ENCODE measurements at places on chromosomes 13 and 19.

- no peak for DNase-seq
Measured at GRCh38 chr13:71115301-71115700, 751.7 kb downstream of the DACH1 start.

- DNase-seq = peak; percentile 76
Measured at GRCh38 chr19:16367261-16367683, 42.6 kb downstream of the KLF2 start.

DNA sequence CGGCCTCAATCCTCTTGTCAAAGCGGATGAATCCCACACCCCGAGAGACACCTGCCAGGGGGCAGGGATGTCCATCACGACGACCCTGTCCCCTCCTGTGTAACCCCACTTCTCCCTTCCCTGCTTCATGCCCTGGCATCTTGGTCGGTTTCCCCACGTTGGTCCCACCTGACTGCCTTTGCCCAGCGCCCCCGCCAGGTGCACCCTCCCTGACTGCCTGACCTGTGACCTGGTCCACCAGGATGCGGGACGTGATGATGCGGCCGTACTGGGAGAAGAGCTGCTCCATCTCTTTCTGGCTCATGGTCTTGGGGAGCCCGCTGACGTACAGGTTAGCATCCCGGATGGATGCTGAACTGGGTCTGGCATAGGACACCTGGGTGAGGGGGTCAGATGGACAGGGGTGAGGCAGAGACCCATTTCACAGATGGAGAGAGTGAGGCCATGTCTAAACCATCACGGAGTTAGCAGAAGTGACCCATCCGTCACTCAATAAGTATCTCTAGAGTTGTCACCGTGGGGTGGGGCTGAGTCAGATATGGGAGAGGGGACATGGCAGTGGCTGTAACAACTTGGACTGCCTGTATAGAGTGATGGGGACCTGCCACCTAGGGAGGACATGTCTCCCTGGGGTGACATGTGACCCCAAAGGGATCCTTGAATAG, 22.5 kb downstream of the ELAVL3 start:
- no peak for DNase-seq

- DNase-seq = peak; percentile 62
Measured at GRCh38 chr19:7426986-7427385, 61.8 kb downstream of the PEX11G start.

DNA sequence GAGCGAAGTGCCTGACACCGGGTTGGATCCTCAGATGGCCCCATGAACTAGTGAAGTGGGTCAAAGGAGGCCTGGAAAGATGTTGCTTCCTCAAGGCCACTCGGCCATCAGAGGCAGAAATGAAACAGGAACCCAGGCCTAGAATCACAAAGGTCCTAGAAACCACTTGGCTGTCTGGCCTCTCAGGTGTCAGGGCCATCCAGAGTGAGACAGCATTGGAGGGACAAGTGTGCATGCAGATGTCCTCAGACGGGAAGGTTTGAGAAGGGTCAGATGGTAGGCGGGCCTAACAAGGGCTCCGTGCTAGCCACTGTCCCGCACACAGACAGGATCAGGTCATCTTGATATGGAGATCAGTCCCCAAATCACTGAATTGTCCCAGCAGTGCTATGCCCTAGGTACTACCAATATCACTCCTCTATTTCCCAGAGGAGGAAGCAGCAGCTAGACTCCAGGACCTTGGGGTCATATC, 14.3 kb downstream of the CCDC97 start:
- no peak for DNase-seq

DNA sequence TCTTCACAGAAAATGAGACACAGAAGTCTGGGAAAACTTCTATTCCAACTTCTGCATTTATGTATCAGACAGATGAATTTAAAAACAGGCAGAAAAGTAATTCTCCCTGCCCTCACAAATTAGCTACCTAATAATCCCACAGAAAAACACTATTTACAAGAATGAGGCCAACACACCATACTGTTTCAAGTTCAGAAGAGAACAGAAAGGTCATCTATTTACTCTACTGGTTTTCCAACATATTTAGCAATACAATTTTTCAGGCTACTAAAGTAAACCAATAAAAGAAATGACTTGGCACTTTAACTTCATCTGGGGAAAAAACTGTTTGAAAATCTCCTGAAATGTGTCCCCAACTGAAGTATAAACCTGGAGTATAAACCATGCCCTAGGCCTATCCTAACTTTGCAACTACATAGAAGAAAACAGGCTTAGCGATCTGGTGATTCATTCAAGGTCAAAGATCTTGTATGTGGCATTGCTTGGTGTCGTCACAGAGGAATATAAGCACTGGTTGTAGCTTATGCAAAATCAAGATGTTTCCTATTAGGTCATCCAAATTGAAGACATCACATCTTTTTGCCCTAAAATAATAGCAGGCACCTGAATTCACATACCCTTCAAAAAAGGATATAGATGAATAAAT, 20.1 kb upstream of the EBPL start:
- no peak for DNase-seq

- DNase-seq = no peak
Measured at GRCh38 chr13:77832339-77833100, 86.1 kb downstream of the EDNRB start.

- DNase-seq = no peak
Measured at GRCh38 chr13:78478183-78478582, 125.2 kb downstream of the POU4F1 start.

- no peak for DNase-seq
Measured at GRCh38 chr13:21672287-21672680, 1.4 kb downstream of the FGF9 start.

- no peak for DNase-seq
Measured at GRCh38 chr19:38834590-38834989, 3.0 kb upstream of the ECH1 start.

DNA sequence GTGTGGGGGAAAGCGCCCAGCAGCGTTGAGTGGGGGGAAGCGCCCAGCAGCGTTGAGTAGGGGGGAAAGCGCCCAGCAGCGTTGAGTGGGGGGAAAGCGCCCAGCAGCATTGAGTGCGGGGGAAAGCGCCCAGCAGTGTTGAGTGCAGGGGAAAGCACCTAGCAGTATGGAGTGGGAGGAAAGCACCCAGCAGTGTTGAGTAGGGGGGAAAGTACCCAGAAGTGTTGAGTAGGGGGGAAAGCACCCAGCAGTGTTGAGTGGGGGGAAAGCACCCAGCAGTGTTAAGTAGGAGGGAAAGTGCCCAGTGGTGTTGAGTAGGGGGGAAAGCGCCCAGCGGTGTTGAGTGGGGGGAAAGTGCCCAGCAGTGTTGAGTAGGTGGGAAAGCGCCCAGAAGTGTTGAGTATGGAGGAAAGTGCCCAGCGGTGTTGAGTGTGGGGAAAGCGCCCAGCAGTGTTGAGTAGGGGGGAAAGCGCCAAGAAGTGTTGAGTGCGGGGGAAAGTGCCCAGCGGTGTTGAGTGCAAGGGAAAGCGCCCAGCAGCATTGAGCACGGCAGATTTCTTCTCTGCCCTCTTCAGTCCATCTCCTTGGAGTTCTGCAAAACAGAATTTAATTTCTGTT, 138.4 kb downstream of the ATP11A start:
- DNase-seq = no peak

DNA sequence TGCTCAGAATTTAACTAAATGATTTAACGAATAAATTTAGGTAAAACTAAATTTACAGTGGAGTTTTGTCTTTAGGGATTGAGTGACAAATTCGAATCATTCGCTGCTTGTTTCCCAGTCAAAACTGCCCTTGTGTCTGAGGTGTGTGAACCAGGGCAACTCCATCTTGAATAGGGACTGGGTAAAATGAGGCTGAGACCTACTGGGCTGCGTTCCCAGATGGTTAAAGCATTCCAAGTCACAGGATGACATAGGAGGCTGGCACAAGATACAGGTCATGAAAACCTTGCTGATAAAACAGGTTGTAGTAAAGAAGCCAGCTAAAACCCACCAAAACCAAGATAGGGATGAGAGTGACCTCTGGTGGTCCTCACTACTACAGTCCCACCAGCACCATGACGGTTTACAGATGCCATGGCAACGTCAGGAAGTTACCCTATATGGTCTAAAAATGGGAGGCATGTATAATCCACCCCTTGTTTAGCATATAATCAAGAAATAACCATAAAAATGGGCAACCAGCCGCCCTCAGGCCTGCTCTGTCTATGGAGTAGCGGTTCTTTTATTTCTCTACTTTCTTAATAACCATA, 10.2 kb upstream of the ANKRD10 start:
- DNase-seq = no peak

DNA sequence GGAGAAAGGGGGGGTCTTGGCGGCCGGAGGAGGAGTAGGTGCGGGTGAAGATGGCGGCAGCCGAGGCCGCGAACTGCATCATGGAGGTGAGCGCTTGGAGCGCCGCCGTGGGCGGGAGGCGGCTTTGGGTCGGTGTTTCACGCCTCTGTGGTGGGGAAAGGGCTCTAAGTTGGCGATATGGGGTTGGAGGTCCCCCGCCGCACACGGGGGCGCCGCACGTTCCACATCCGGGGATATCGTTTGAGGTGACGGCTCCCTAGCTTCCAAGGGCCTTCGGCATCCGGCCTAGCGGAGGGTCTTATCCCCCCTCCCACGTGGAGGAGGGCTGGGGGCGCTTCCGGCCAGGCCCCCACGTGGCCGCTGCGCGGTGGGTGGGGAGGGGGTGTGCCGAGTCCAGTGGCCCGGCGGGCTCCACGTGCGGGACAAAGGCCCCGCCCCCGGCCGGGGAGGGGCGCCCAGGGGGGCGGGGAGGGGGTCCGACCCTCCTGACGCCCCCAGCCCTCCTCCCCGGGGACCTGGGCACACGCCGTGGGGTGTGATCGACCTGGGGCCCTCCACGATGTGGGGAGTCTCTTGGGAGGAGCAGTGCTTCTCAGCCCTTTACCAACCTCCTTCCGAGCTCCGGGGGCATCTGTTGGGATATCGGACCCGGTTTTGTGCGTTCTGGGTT, at the start of gene PRMT1:
PRMT1 (plus strand) TSS at position 41 of the 670 bp plus-strand sequence; CDS start at position 51, 10 bp downstream.
- DNase-seq = peak; percentile 49

DNA sequence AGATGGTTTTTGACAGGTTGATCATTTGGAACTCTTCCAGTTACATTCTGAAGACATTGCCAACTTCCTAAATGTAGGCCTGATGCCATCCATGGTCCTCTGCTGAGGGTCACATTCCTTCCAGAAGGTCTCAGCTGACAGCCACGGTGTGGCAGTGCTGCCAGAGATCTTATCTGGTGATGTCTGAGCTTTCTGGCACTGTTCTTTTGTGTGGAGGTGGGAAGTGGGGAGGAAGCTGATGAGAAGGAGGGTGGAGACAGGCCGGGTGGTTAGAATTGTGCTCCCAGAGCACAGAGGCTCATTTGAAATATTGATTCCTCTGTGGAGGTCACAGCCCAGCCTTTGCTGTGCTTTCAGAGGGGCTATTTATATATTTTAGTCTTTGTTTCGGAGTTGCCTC, 16.1 kb upstream of the MTIF3 start:
- no peak for DNase-seq

DNA sequence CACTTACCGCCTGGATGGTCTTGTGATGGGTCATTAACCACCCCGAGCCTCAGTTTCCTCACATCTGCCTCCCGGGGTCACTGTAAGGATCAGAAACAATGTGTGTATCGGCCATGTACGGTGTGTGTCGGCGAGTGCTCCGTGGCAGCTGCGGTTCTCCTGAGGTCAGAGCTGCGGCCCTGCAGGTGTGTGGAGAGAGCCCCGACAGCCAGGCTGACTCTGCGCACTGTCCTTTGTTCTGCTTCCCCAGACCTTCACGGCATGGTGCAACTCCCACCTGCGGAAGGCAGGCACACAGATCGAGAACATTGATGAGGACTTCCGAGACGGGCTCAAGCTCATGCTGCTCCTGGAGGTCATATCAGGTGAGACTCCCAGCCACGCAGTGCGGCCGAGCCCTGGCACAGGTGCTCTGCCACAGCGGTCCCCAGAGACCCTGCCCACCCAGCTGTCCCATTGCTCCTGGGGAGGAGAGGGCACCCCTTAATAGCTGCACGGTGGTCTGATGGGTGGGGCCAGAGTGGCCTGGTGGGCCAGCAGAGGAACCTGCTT, 43.8 kb downstream of the CAPN12 start:
- DNase-seq = no peak

GRCh38 chr19:29837448-29837981, 25.7 kb downstream of the CCNE1 start:
- DNase-seq = peak; percentile 56

GRCh38 chr13:50758796-50759195, 84.7 kb downstream of the DLEU7 start:
- DNase-seq = no peak

DNA sequence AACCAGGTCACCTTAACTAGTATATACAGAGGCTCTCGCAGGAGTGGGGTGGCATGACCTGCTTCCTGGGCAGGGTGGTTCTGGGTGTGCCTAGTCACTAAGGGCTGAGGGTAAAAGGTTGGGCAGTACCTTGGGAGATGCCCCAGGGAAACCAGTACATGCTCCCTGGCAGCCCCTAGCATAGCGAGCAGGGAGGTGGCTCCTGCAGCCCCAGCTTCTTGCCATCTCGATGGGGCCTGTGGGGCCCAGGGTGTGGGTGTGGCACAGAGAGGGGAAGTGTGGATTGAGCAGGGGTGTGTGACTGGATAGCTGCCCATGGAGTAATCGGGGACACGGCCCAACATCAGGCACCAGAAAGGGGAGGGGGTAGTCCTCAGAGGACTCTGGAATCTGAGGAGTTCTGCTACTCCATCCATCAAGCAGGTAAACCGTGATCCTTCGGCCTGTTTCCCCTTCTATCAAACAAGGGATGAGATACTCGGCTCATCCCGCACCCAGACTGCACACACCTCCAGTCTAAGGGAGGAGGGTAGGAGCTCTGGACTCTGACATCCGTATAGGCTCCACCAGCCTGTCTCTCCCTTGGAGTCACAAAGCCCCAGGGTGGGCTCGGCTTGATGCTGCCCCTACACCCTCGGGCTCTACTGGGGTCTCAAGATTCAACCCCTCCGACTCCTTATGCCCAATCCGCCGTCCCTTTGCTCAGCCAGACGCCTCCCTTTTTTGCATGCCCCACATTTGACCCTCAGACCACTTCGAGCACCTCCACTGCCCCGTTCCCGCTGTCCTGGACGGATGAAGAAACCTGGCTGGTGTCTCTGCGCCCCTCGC, 1.1 kb downstream of the ZBTB45 start:
- no peak for DNase-seq

GRCh38 chr13:110808138-110808537, 94.6 kb downstream of the ING1 start:
- no peak for DNase-seq

GRCh38 chr19:51808333-51808986, 13.5 kb downstream of the FPR3 start:
- no peak for DNase-seq

GRCh38 chr13:51255556-51255955, 33.4 kb downstream of the FAM124A start:
- no peak for DNase-seq

GRCh38 chr13:74092711-74093110, 41.5 kb downstream of the KLF12 start:
- DNase-seq = no peak

DNA sequence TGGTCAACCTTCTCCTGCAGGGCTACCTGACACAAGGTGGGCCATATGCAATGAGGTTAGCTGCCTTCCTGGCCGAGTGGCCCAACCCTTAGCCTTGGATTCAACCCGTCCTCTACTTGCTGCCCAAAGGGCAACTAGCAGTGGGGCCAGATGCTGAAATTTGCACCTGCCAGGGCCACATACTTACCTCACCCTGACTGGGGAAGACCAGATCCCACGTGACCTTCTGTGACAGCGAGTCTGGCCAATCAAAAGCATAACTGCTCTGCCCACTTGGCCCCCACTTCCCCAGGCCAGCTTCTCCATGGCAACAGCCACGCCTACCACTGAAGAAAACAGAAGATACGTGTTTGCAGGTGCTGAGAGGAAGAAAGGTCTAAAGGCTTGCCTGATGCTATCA, 10.9 kb downstream of the PEG3 start:
- DNase-seq = no peak

Data from activated CD4-positive, alpha-beta T cell treated with anti-CD3 and anti-CD28 coated beads, Interleukin-2, Interleukin-4, amounts not matched to agents 100 ng/mL and 50 ng/mL, durations not matched to agents 16 hours and 8 hours (primary cell).